ENCODE measurements at places on chromosomes 2 and 18. TPM values are rescaled to one million over a fixed set of nuclear protein-coding genes. Genes with fewer than 3 reads are reported as not detected.

GRCh38 chr2:46850742-46851141, 64.9 kb downstream of the MCFD2 start:
- no peak overlapping the region for H3K4me3 ChIP-seq
- no peak overlapping the region for H3K27ac ChIP-seq
- no peak for DNase-seq
- no peaks in the 10 kb centered on the region for H3K27me3 ChIP-seq

DNA sequence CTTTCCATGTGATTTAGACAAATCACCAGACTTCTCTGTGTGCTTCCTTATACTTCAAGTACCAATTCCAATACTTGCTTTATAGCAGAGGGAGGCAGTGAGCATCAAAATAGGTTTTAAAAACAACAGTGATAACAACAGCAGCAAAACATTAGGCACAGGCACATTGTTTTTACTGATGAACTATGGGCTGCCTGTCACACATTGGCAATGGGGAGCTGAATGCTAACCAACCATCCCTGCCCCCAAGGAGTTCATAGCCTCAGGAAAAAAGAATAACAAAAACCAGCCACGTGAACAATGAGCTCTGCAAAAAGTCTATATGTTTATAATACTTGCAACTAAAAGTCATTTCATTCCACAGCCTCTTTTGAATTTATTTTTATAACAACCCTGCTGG, 287.9 kb upstream of the TRIB2 start:
- no peak overlapping the region for H3K4me3 ChIP-seq
- H3K36me3 ChIP-seq: no peaks in the 10 kb centered on the region
- no peak overlapping the region for H3K27ac ChIP-seq

Gene SULT1C4
- not detected for total RNA-seq

Gene GPR75
- total RNA-seq: 4.9 TPM

Data from natural killer cell (primary cell).